ENCODE measurements at places on chromosomes 6 and 20.

DNA sequence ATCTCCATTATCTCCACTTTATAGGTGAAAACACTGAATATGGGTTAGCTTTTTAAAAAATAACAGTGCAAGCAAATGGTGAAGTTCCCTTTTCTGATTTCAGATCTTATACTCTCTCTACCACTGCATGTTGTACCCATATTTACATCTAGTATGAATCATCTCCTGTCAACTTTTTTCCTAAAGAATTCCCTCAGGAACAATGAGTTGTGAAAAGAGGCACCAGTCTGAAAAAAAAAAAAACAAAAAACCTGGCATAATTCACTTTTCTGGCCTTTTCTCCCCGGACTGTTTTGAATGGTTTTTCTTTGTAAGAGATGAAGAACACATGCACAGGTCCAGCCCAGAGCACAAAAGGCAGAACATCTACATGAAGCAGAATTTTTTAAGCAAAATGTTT, 596.0 kb downstream of the COL12A1 start:
- no peak for DNase-seq

GRCh38 chr6:36590237-36590636, 3.9 kb upstream of the SRSF3 start:
- no peak for DNase-seq

- no peak for DNase-seq
Observed at GRCh38 chr6:37254881-37255280, 2.7 kb upstream of the TBC1D22B start.

DNA sequence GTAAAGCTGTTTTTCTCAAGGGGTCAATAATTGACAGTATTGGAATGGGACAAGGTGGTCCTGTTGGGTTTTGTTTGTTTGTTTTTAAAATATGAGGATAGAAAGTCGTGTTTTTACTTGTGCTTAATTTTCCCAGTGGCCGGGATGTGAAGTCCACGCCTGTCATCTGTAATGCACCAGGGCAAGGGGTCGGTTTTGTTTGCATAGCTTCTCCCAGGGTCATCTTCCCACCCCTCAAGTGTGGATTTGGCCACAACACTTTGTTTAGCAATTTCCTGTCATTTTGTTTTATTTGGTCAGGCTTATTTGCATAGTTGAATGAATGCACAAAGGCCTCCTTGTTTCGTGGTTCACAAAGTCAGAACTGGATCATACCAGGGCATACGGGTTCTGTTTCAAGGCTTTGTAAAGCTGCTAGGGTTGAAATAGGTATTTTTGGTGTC, 29.8 kb downstream of the SYNJ2 start:
- no peak for DNase-seq

DNA sequence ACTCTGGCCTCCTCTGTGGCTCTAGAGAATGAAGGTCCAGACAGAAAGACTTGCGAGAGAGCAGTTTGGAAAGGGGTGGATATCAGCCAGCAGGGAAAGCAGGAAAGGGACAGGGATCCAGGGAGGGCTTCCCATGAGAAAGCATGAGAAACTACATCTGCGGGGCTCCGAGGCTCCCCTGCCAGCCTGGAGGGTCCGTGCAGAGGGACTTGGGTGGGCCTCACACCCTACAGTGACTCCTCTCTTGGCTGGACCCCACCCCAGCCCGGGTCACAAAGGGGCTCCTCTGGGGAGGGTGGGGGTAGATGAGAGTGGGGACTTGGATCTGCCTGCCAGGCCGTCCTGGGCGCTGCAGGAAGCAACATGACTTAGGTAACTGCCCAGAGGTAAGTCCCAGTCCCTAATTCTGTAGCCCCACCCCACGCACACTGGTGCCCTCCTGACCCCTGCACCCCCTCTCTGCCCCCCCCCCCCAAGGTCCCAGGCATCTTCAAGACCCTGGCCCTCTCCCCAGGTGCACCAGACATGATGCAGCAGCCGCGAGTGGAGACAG, at the start of gene TMEM239:
Gene TMEM239, plus strand, starts transcription at position 335 of the 553 bp plus-strand sequence. Its CDS starts 191 bp downstream, at position 526.
- DNase-seq, result no peak

DNA sequence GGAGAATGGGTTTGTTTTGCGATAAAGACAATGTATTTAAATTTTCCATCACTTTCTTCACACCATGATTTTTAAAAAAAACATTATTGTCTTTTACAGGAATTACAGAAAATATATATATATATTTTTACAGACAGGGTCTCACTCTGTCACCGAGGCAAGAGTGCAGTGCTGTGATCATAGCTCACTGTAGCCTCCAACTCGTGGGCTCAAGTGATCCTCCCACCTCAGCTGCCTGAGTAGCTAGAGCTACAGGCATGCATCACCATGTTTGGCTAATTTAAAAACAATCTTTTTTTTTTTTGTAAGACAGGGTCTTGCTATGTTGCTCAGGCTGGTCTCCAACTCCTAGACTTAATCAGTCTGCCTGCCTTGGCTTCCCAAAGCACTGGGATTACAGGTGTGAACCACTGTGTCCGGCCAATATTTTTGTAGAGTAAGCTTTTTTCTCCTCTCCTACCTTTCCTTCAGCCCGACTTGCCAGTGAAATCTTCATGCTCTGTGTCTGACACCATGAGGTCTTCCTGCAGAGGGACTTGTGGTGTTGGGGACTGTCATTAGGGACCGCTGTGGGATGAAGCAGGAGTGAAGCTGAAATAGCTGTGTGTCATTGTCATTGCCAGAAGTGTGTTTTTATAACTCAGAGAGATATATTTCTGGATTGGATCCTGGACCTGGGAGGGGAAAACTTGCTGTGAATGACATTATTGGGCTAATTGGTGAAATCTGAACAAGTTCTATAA, 13.2 kb downstream of the DSP start:
- DNase-seq, result no peak

DNA sequence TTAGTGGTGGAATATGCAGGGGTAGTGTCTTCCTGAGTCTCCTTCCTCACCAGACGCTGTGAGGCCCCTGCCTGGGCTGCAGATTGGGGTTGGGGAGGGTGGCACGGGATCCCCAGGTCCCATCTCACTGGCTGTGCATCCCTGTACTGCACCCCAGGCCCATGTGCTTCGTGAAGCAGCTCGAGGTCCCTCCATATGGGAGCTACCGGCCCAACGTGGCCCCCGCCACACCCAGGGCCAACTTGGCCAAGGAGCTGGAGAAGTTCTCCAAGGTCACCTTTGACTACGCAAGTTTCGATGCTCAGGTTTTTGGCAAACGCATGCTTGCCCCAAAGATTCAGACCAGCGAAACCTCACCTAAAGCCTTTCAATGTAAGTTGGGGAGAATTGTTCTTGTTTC, 38.6 kb upstream of the PCMTD2 start:
- DNase-seq, result no peak

GRCh38 chr20:18805881-18806280, 7.7 kb upstream of the SCP2D1 start:
- DNase-seq, result no peak

- DNase-seq, result no peak
Observed at GRCh38 chr20:58880994-58881752, 28.7 kb downstream of the GNAS start.

DNA sequence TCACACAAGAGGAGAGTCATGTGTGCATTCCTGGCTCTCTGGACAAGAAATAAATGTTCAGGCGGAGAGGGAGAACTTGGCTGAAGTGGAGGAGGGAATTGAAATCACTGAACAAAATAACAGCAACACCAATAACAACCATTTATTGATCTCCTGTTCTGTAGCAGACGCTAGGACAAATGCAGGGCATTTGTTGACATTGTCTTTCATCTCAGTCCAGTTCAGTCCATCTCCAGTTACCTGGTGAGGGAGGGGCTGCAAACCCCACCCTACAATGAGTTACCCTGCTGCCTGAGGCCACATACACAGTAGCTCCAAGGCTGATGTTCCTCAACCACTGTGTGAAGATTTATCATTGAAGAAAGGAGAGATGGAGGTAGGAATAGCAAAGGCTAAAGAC, 27.3 kb downstream of the UNC5CL start:
- DNase-seq, result no peak

DNA sequence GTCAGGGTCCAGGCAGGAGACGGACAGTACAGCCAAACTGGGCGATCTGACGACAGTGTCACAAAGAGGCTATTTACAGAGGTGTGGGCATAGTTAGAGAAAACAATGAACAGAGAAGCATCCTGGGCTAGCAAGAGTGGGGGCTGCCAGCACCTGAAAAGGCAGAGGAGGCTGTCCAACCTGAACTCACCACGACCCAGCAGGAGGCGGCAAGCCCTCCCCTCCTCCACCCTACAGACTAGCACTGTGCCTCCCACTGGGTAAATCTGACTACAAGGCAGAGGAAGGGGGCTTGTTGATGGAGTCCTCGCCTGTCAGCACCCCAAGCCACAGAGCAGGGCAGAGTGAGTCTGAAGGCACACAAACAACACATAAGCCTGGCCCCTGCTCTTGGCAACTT, 52.8 kb upstream of the CDYL start:
- DNase-seq, result no peak

DNA sequence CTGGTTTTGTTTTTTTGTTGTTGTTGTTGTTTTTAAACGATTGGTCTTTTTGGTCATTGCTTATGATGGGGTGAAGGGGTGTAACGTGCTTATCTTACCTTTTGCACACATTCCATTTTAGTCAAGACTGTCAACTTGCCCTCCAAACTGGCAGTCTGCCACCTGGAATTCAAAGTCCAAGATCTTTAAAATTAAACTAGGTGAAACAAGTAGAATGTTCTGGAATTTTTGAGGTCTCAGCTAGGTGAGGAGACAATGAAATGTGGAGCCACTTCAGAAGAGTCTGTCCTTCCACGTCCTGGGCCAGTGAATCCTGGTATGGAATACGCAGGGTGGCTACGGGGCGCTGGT, 344.6 kb downstream of the ZFAND3 start:
- DNase-seq, result no peak

GRCh38 chr6:64733433-64733832, 973.6 kb downstream of the EYS start:
- no peak for DNase-seq

- no peak for DNase-seq
Observed at GRCh38 chr6:13373919-13374318, 45.6 kb upstream of the TBC1D7 start.

DNA sequence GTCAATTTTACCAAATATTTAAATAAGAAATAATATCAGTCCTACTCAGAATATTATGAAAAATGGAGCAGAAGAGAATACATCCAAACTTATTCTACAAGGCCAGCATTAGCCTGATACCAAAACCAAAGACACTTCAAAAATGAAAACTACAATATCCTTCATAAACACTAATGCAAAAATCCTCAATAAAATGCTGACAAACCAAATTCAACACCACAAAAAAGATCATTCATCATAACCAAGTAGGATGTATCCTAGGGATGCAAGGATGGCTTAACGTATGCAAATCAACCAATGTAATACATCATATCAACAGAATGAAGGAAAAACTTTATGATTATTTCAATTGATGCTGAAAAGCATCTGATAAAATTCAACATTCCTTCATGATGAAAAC, 352.4 kb upstream of the ADGRB3 start:
- no peak for DNase-seq

DNA sequence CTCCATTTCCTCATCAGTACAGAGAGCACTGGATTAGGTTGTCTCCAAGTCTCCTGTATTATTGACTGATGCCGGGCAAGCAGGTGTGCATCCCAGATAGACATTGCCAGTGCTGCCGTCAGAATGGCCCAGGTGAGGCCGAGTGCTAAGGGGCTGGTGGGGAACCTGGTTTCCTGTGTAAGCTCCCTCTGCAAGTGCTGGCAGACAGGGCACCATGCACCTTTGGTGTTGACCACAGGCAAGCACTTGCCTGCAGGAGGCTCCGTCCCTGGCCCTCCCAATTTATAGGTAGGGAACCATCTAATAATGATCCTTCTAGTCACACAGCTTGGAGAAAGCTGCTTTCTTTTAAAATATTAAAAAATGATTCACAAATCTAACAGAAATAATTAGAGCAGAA, 747 bp downstream of the GABRR1 start:
- DNase-seq, result no peak

GRCh38 chr20:33233129-33233774, 2.5 kb upstream of the BPIFA1 start:
- DNase-seq, result no peak

GRCh38 chr6:6600875-6601274, 12.4 kb downstream of the LY86 start:
- DNase-seq, result no peak

DNA sequence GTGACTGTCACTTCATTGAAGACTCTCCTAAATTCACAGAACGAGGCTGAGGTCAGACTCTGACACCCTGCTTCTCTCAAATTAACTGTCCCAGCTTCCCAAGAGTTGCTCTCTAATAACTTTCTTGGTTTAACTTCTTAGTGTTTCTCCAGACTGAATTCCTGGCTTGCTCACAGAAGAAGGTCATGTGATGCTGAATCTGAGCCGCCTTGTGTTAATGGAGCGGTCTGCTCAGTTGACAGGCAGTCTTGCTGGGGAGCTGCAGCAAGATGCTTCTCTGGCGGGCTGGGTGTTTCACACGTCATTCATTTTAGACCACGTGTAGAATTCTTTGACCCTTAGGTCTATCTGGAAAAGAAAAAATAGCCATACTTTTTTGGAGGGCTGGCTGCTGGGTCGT, 107.3 kb downstream of the FOXO3 start:
- DNase-seq, result no peak

- no peak for DNase-seq
Observed at GRCh38 chr20:34282041-34282440, 21.1 kb downstream of the AHCY start.

- DNase-seq, result no peak
Observed at GRCh38 chr6:40946738-40947301, 92.2 kb downstream of the UNC5CL start.

GRCh38 chr6:82205930-82206392, 41.6 kb downstream of the IBTK start:
- DNase-seq, result no peak

- DNase-seq, result no peak
Observed at GRCh38 chr6:160799801-160800506, 97.9 kb downstream of the PLG start.

- DNase-seq, result peak; percentile 30
Observed at GRCh38 chr6:111157412-111157811, 70.1 kb downstream of the SLC16A10 start.

- no peak for DNase-seq
Observed at GRCh38 chr20:58826271-58826670, 24.4 kb downstream of the GNAS-AS1 start.

DNA sequence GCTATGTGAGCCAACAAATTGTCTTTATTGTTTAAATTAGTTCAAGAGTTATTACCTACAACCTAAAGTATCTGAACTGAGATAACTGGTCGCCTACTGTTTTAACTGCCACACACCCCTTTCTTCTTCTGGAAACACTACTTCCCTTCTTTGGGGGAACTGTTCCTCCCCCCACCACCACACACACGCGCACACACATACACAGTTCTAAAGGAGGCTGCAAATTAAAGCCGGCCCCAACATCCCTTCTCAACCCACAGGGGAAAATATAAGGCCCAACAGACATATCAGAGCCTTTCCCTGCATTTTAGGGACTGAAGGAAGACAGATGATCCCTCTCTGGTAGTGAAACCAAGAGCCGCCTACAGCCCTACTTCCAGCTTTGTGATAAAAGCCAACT, 348.0 kb upstream of the JARID2 start:
- no peak for DNase-seq

DNA sequence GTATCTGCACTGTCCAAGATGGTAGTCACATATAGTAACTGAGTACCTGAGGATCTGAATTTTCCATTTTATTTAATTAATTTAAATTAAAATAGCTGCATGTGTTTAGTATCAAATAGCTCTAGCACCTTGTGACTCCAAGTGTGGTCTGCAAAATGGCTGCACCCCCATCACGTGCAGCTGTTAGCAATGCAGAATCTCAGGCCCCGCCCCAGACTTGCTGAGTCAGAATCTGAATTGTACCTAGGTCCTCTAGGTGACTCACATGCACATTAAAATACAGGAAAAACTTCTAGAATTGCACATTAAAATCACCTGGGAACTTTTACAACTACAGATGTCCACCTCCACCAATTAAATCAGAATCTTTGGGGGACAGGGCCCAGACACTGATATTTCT, 19.2 kb upstream of the FAM83C start:
- no peak for DNase-seq

Data from T-helper 1 cell (primary cell).